ENCODE measurements at places on chromosomes 11 and 22.
A peak's percentile ranks its signal among the peaks of the same experiment; 100 is the strongest.

GRCh38 chr11:14114269-14114668, 151.7 kb downstream of the SPON1 start:
- DNase-seq = no peak

DNA sequence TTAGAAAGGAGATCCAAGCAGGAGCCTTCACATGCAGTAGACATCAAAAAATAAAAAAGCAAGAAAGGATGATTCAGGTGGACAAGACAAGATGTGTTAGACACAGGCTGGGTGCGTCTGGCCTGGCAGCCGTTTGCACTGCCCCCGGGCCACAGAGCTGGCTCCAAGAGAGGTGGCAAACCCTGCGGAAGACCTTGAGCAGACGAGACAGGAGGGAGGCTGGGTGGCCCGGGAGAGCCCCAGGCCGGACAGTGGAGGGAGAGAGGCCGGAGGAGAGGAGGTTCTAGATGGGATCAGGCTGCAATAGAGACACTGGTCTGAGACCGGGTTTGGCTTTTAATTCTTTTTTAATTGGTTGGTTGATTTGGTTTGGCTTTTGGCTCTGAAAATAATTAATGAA, 69.6 kb upstream of the TTLL12 start:
- DNase-seq = no peak

DNA sequence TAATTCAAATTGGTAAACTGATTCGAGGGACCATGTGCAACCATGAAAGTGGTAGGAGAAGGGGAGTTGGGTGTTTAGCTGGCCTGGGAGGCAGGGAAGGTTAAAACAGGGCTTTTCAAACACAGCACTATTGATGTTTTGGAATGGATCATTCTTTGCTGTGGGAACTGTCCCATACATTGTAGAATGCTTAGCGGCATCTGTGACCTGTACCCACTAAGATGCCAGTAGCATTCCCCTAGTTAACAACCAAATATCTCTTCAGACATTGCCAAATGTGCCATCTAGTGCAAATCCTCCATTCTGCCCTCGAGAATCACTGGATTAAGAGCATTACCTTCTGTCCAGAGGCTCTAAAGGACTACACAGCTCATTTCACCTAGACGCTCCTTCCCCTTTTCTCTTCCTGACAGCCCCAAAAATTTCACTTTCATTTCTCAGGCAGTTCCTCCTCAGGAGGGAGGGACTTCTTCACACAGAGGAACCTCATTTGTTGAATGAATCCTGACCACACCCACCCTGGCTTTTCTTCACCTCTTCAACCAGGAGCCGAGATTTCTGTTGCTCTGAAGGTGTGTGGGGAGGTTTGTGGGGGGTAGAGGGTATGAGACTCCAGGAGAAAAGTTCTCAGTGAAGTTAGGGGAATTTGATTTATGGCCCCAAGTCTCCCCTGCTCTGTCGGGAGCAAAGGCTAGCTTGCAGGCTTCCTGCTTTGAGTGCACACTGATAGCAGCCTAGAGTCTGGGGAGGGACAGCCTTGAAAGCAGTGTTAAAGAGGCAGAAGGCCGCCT, at the start of gene TRIM34:
TSS of gene TRIM34 (plus strand) at position 513 of the 791 bp plus-strand sequence. CDS start 7,331 bp downstream, outside the sequence.
- no peak for DNase-seq

DNA sequence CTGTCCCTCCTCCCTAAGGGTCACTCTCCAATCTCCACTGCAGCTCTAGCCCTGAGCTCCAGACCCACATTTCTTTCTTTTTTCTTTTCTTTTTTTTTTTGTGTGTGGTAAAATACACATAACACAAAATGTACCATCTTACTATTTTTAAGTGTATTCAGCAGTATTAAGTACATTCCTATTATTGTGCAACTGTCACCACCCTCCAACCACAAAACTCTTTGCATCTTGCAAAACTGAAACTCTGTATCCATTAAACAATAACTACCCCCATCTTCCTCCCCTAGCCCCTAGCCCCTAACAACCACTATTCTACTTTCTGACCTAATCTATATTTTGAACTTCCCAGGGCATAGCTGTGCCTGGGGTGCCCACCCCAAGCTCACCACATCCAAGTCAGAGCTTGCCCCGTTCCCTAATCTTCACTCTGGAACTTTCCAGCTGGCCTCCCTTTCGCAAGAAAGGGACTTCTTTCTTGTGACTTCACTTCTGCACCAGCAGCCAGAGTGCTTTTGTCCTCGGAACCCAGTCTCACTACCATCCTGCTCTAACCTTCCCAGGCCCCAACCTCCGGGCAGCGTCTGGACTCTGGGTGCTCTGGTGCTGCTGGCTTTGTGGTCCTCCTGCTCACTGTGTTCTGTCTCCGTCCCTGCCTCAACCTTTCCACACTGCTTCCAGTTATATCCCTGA, 30.7 kb downstream of the PARVG start:
- no peak for DNase-seq

GRCh38 chr11:78961937-78962701, 387.5 kb upstream of the NARS2 start:
- no peak for DNase-seq

GRCh38 chr11:3959015-3959902, 103.8 kb downstream of the STIM1 start:
- no peak for DNase-seq

- no peak for DNase-seq
Observed at GRCh38 chr11:3907590-3907989, 52.1 kb downstream of the STIM1 start.

DNA sequence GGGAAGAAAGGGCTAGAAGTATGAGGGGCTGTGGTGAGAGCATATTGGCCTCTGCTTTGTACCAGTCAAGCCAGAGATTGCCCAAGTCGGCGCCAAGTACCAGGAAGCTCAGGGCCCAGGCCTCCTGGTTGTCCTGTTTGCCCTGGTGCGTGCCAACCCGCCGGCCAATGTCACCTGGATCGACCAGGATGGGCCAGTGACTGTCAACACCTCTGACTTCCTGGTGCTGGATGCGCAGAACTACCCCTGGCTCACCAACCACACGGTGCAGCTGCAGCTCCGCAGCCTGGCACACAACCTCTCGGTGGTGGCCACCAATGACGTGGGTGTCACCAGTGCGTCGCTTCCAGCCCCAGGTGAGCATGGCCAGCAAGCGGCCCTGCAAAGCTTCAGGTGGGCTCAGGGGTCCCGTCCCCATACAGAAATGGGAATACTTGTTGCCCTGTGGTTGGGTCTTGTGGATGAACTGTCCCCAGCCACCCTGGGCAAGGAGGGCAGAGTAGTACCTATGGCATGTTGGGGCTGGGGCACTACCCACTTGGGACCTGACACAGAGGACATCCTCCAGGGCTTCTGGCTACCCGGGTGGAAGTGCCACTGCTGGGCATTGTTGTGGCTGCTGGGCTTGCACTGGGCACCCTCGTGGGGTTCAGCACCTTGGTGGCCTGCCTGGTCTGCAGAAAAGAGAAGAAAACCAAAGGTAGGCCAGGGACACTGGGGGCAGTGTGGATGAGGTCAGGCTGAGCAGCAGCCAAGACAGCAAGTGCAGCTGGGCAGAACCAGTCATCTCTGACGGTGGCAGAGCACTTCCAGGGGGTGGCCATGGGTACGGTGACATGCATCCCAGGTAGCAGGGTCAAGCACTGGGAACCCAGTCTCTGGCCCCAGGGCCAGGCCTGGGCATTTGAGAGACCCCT, 2.1 kb downstream of the TMEM25 start:
- no peak for DNase-seq

DNA sequence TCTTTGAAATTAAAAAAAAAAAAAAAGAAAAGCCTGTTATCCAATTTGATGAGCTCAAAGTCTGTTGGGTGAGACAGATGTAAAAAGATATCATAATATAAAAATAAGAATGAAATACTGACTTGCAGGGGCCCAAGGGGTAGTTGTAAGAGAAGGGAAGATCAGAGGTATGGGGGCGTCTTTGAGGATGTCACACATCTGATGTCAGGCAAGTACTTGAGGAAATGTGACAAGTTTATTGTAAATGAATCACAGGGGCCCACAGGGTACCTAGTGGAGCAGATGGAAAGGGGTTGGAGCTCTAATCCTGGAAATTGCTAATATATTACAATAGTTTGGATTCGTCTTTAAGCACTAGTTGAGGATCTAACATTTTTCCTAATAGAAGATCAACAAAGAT, 131.6 kb downstream of the MAML2 start:
- DNase-seq = no peak

GRCh38 chr11:65530157-65530496, 5.2 kb downstream of the SCYL1 start:
- DNase-seq = no peak

DNA sequence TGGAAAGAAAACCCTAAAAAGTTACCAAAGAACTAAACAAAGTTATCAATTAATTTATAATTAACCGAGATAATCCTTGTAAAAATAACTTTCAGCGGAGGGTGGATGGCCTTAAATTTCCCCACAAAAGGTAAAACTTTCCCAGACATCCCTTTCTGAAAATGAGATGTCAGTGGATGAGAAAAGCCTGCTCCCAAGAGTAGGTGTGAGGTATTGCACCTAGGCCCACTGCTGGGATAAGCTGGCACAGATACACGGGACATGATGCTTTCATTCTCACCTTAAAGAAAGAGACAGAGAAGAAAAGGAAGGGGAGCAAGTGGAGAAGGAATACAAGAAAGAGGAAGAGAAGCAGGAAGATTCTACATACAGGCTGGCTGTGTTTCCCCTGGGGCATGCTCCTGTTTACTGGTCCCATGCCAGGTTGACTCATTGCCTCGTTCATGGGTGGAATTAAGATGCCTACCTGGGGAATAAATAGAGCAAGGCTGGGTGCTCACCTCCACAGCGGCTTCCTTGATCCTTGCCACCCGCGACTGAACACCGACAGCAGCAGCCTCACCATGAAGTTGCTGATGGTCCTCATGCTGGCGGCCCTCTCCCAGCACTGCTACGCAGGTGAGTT, at the start of gene SCGB2A2:
TSS of gene SCGB2A2 (plus strand) at position 505 of the 625 bp plus-strand sequence. CDS start at position 564, 59 bp downstream.
- no peak for DNase-seq

GRCh38 chr11:14320020-14320419, 39.0 kb downstream of the RRAS2 start:
- no peak for DNase-seq

DNA sequence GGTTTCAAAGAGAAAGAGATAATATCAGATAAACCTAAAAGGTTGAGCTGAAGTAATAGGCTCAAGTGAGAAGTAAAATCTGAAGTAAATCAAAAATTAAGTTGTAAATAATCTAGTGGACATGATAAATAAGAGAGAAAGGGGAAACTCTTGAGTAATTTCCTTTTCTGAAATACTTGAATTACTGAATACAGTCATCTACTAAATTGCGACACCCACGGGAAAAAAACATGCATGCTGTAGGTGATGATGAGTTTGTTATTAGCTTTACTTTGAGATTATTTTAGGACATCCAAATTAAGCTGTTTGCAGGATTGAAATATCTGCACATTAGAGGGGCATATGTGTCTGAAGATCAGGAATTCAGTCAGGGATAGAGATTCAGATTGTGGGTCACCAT, 50.0 kb upstream of the CARD18 start:
- no peak for DNase-seq

DNA sequence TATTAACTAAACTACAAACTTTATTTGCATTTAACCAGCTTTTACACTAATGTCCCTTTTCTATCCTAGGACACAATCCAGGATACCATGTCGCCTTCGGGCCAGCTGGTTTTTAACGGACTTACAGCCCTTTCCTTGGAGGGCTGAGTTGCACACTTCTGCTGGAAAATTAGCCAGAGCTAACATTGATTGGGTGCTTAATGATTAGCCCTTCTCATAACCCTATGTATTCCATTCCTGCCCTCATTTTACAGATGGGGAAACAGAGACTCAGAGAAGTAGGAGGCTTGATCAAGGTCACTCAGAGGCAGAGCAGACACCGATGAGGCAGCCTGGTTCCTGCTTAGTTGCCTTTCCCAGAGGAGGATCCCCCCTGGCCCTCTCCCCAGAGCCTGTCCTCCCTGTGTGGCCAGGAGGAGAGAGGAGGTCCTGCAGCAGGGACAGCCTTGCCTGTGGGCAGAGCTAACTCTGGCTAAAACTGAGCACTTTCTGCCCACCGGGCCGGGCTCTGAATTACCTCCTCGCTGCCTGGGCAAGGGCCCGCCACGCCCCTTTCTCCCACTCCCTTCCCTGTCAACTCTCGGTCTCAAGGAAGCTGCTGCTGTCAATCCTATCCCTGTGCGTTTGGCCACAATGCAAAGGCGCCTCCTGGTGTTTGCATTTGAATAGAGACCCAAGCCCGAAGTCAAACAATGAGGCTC, 59.6 kb upstream of the PAX6 start:
- peak; percentile 47 for DNase-seq

GRCh38 chr11:14193644-14194043, 165.3 kb downstream of the RRAS2 start:
- DNase-seq = no peak

DNA sequence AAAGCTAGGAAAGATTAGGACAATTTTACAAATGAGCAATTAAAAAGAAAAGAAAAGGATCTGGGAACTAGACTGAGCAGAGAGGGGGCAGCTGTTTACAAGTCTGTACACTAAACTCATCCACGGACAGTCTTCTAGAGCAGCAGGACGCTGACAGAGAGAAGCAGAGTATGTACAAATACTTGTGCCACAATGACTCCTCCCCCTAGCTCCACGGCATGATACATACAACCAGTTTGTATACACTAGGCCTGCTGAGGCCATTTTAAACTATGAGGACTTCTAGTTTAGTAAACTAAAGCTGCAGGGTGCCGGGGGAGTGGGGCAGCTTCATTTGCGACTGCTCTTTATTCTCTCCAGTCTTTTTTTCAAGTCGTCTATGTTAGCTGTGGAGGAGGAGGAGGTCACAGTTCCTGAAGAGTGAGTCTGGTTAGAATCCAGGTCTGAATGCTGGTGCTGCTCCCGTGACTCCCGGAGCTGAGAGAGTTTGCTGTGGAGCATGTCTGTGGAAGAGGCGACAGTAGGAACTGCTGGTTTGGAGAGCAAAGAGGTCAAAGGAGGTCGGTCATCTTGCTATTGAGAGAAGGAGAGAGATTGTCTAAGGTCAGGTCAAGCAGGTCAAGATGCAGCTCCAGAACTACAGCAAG, 24.8 kb downstream of the F2 start:
- DNase-seq = no peak

DNA sequence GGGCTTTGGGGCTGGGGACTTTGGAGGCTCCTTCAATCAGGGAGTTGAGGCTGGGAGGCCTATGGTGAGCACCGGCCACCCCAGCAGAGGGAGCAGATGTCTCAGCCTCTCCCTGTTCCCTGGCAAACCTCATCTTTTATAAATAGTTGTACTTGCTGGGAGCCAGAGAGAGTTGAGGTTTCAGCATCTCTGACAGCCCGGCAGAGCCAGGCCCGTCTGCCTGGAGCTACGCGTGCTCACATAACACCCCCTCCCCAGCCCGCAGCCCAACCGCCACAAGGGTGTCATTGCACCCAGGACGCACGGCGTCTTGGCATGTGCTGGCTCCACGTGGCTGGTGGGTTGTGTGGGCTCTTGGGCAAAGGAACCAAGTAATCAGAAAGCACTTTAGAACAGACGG, 127.1 kb downstream of the CHST1 start:
- no peak for DNase-seq

GRCh38 chr11:72222907-72223614, 1.5 kb upstream of the INPPL1 start:
- peak; percentile 98 for DNase-seq

GRCh38 chr11:71070490-71071453, 181.6 kb downstream of the SHANK2 start:
- no peak for DNase-seq
